ENCODE measurements at places on chromosomes 1 and 21. TPM values are rescaled to one million over a fixed set of nuclear protein-coding genes. Genes with fewer than 3 reads are reported as not detected.

DNA sequence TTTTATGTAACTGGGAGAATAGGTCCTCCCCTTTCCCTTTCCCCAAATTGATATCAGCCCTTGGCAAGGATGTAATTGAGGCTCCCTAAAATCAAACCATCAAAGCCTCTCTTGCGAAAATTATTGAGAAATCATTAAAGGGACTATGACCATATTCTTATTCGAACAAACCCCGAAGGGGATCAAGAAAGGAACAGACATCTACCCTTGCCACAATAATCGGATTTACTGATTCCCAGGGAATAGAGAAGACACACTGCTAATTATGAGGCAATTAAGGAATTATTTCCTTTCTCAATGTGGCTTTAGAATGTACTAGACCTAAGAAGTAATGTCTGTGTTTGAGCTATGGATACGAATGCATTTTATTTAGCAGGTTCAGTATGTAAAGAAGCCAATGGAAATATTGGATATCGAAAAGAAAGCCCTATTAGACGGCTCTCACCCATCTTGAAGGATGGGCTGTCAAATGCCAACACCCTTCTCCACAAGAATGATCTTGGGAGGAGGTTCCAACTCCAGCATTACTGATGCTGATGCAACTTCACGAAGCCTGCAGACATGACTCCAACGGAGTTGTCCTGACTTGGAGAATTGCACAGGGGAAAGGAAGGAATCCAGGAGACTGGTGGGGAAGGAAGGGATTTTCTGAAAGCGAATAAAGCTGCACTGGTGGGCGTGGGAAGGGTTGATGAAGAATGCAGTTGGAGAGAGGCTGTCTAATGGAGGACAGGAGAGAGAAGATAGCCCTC is 11.6 kb upstream of the PTPRF start:
- DNase-seq: no peak
- peaks cover 3% of the 10 kb centered on the region for H3K4me1 ChIP-seq
- no peaks in the 10 kb centered on the region for H3K27me3 ChIP-seq
- H3K4me3 ChIP-seq: no peak overlapping the region

The TRIM62 gene
- total RNA-seq: 11.6 TPM

DNA sequence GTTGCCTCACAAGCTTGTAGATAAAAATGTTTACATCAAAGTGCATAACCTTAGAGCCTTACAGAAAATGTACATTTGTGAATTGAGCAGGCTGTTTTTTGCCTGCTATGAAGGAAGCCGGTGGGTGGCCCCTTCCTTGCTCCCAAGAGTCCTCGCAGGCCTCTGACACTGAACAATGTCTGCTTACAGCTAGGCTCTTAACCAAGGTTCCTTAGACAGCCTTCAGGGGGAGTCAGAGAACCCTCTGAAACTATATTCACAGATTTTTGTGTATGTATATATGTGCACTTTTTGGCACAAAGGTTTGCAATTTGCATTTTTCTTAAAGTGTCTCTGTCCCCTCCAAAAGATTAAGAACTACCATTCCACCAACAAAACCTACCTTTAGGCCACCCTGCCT is 282.6 kb downstream of the BARHL2 start:
- no peaks in the 10 kb centered on the region for H3K27me3 ChIP-seq
- no peaks in the 10 kb centered on the region for H3K36me3 ChIP-seq
- H3K4me3 ChIP-seq: no peak overlapping the region
- no peak for DNase-seq
- no peak overlapping the region for H3K27ac ChIP-seq
- H3K4me1 ChIP-seq: no peaks in the 10 kb centered on the region

DNA sequence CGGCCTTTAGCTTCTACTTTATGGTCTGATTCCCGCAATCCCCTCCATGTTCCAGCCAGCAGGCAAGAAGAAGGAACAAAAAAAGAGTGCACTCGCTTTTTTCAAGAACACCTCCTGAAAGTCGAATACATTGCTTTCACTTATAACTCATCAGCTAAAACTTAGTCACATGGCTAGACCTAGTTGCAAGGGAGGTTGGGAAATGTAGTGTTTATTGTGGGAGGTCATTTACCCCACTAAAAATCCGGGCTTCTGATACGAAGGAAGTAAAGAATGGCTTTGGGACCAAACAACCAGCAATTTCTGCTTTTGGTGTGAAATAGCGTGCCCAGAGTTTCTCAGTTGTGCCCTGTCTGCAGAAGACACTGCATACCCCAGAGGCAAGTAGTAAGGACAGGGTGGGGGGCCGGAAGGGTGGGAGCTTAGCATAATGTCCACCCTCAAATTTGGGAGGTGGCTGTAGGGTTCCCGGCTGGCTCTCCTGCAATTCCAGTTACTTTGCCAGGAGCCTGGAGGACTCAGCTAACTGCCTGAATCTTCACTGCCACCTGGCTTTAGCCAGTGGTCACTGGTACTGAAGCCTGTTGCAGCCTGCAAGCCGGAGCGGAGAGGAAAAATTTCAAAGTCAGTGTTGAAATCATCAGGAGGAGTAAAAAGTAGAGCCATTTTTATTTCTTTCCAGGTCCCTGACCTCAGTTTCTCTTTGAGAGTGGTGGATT is 57.7 kb upstream of the F3 start:
- peak; percentile 69 for DNase-seq
- no peak overlapping the region for H3K27ac ChIP-seq
- no peaks in the 10 kb centered on the region for H3K27me3 ChIP-seq
- H3K36me3 ChIP-seq: no peaks in the 10 kb centered on the region
- H3K4me1 ChIP-seq: peaks cover 27% of the 10 kb centered on the region

DNA sequence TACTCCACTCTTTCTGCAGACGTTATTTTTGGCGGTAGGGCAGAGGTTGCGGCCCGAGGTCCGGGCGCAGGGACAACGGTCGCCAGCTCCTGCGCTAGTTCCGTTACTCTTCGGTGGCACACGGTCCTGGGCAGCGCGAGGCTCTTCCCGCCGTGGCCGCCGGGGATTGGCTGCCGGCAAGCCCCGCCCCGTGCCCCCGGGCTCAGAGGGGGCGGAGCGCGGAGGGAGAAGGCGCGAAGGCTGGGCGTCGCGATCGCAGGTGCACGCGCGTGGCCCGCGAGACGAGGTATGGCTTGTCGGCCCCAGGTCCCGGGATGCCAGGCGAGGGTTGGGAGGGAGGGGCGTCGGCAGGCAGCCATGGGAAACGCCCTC is 518 bp upstream of the SHE start:
- H3K4me1 ChIP-seq: peaks cover 12% of the 10 kb centered on the region
- no peaks in the 10 kb centered on the region for H3K36me3 ChIP-seq
- H3K4me3 ChIP-seq: no peak overlapping the region
- H3K27ac ChIP-seq: no peak overlapping the region
- peaks cover 61% of the 10 kb centered on the region for H3K27me3 ChIP-seq

Measured in spinal cord (tissue), 10 donors.